Activated naive CD4-positive, alpha-beta T cell treated with anti-CD3 and anti-CD28 coated beads, Interleukin-2, amount 50 U/mL, for 16 hours (primary cell): ENCODE measurements at places on chromosomes 7 and 10.

- DNase-seq: no peak
These were observed 2.0 kb downstream of the ZSCAN25 start for GRCh38 chr7:99618726-99619125.

DNA sequence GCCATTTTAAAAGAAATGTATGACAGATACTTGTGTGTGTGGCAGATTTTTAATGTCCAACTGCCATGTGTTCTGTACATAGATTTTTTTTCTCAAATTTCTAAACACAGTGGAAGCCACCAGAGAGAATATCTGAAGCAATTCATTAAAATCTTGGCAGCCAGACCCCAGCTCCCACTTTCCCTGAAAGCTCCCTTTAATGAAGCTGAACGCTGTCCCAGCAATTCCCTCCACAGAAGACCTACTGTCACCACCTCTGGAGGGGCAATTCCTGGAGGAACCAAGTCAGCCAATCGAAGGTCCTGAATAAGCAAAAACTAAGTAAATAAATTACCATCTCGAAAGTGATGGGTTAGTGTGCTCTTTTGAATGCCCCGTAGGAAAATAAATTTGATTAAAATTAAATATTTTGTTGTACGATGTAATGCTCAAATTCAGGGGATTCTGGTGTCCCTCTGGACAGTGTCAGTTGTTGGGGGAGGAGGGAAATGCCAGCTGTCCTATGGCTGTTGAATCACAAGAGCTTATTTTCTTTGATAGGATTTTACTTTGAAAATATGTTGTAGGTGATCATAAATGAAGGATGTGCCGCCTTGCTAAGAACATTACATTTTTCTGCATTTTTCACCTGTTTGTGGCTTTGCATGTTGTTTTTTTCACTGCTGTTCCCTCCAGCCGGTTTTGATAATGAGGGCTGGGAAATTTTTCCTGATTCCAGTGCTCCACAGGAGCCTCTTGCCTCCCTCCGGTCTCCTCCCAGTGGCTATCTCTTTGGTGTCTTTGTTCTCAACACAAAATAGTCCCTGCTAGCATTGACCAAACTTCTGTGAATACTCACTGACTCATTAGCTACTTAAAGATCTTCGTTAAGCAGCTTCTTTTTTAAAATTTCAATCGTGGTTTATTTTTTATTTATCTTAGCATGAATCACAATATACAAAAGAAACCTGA, 9.2 kb upstream of the GSAP start:
- no peak for DNase-seq

GRCh38 chr7:45193828-45194227, 36.2 kb downstream of the RAMP3 start:
- no peak for DNase-seq

GRCh38 chr7:99784007-99784406, at the start of gene CYP3A4:
TSS of gene CYP3A4 (minus strand) at chr7:99784184. CDS start at chr7:99784081, 103 bp downstream.
- no peak for DNase-seq

- DNase-seq: peak; percentile 66
These were observed at the start of gene LDB1 for GRCh38 chr10:102120142-102120990. TSS of gene LDB1 (minus strand) at chr10:102120368. CDS start at chr10:102120110, 258 bp downstream.

DNA sequence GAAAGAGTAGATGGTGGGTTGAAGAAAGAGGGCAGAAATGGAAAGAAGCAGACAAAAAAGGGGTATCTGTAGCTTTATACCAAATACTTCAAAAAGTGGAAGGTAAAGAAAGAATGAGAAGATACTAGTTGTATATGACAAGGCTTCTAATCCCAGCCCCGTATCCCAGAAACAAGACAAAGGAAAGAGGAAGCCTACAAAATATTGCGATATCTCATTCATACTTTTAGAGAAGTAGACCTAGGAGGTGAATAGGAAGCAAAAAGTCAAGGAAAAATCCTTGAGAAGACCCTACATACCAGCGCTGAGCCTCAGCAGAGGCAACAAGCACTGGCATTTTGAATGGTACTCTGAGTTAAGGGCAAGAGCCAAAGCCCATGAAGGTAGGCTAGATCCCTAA, 26.6 kb downstream of the PHTF2 start:
- DNase-seq: no peak

- no peak for DNase-seq
These were observed 9.8 kb upstream of the AGK start for GRCh38 chr7:141541375-141541774.

GRCh38 chr10:116707981-116708380, 34.4 kb downstream of the HSPA12A start:
- no peak for DNase-seq

- DNase-seq: no peak
These were observed 44.4 kb downstream of the JAKMIP3 start for GRCh38 chr10:132110111-132110521.

GRCh38 chr10:63977329-63977923, 456.2 kb downstream of the REEP3 start:
- DNase-seq: no peak

DNA sequence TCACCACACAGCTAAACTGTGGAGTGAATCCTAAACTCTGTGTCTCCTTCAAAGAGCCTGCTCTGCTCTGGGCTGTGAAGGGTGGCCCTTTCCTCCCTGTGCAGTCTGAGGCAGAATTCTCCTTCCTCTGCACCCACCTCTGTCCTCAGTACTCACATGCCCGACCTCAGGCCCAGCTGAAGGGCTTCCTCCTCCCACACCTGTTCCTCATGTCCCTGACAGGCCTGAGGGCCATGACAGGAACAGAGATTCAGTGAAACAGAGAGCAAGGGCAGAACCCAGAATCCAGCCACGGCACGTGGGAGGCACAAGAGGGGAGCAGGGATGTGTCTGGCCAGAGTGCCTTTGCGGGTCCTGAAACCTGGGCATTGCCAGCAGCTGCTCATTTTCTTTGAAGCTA, 13.9 kb downstream of the CREB3L2 start:
- no peak for DNase-seq

GRCh38 chr10:11444155-11444530, 167.3 kb downstream of the USP6NL start:
- no peak for DNase-seq

- no peak for DNase-seq
These were observed 243.7 kb downstream of the INHBA start for GRCh38 chr7:41459183-41459582.

DNA sequence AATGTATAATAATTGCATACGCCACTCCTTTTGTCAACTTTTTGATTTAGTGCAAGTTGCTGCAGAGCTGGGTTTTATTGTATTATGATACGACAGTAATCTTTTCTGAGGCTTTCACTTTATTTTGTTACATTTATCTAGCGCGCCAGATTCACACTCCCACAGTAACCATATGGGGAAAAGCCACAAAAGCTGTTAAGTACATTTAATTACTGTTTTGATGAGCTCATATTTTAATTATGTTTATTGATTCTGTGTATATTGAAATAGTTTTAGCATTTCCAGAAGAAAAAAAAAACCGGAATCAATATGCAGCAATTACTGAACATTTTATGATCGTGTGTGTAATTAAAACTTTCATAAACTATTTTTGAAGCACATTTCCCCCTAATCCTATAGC, 118.5 kb downstream of the RAB11FIP2 start:
- DNase-seq: no peak
